Sigmoid colon (tissue), 7 donors: ENCODE measurements at places on chromosomes 4 and X. TPM values are rescaled to one million over a fixed set of nuclear protein-coding genes. Genes with fewer than 3 reads are reported as not detected.

GRCh38 chrX:45472968-45473367 is 272.3 kb upstream of the DIPK2B start:
- no peak for DNase-seq

DNA sequence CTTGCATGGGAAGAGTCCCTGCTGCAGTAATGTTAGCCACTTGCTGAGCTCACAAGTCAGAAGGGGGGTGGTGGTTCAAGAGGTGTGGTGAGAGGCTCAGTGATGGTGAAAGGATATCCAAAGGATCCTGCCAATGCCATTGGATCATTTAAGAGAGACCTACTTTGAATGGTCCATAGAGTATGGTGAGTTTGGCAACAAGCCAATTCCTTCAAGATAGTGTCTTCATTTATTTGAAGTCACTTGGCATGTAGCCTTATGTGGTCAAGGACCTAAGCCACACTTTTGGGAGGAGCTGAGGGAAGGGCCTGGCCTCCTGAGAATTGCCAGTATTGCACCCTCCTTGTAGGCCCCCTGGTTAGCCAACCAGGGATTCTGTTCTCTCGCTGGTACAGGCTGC is 87.9 kb downstream of the TSPAN7 start:
- DNase-seq = no peak

- DNase-seq = peak; percentile 73
Observed at GRCh38 chr4:3074846-3075651, 568 bp downstream of the HTT start.

DNA sequence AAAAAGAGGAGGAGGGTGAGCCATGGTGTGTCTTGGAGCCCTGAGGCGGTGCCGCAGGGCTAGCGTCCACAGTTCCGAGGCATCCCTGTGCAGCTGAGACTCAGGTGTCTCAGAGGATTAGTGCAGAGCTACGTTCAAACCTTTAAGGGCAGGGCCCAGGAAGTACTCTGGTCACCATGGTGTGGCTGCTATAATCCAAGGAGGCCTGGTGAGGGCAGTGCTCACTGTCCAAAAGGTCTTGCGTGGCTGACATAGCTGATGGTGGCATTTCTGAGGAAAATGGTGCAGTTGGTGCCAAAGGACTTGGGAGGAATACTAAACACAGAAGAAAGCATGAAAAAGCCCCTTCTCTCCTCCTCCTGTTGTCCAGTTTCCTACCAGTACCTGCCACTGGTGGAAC is 146.9 kb downstream of the DCHS2 start:
- no peak for DNase-seq

DNA sequence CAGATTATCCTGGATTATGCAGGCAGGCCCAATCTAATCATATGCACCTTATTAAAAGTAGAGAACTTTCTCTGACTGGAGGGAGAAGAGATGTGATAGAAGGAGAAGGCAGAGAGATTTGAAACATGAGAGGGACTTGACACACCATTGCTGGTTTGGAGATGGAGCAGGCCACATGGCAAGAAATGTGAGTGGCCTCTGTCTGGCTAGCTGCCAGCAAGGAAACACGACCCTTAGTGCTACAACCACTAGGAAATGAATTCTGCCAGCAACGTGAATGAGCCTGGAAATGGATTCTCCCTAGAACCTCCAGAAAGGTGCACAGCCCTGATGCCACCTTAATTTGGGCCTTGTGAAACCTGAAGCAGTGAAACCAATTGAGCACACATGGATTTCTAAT is 79.5 kb upstream of the MBNL3 start:
- no peak for DNase-seq

DNA sequence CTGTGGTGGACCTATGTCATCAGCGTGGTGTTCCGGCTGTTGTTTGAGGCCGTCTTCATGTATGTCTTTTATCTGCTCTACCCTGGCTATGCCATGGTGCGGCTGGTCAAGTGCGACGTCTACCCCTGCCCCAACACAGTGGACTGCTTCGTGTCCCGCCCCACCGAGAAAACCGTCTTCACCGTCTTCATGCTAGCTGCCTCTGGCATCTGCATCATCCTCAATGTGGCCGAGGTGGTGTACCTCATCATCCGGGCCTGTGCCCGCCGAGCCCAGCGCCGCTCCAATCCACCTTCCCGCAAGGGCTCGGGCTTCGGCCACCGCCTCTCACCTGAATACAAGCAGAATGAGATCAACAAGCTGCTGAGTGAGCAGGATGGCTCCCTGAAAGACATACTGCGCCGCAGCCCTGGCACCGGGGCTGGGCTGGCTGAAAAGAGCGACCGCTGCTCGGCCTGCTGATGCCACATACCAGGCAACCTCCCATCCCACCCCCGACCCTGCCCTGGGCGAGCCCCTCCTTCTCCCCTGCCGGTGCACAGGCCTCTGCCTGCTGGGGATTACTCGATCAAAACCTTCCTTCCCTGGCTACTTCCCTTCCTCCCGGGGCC is 1.2 kb downstream of the GJB1 start:
- DNase-seq = no peak

DNA sequence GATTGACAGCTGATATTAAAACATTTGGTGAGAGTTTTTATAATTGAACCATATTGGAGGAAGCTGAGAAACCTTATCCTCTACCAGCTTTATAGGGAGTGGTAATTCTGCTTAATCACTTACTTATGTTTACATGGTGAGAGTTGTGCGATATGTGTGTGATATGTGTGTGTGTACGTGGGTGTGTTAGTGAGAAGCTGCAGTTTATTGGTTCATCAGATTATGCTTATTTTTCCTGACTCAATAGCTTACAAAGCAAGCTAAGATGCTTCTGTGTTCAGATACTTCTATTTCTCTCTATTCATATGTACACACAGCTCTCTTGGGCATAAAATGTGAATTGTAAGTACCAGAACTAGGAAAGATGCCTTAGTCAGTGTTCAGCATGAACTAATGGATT is 343.7 kb downstream of the GRIA2 start:
- no peak for DNase-seq

- DNase-seq = no peak
Observed at GRCh38 chrX:53049127-53049517, 533 bp downstream of the GPR173 start.

DNA sequence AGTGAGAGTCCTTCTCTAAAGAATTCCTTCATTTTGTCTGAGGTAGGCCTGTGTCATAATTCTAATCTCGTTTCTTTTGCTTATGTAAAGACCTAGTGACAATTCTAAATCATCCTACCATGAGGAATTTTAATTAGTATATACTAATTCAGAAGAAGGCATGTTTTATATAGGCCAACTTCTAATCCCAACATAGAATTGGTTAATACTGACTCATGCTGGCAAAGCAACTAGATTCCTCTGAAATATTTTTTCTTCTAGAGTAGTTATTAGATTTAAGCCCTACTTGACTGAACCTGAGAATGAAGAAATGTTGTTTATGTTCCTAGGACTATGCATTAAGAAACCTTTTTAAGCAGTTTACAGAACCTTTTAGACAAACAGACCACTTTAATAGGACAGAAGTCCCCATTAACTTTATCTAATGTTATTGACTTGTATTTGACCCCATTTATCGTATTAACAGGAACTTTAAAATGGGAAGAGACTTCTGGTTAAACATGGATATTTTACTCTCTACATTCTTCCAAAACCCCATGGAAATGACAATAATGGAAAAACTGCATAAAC is 56.1 kb upstream of the EIF1AX start:
- no peak for DNase-seq

DNA sequence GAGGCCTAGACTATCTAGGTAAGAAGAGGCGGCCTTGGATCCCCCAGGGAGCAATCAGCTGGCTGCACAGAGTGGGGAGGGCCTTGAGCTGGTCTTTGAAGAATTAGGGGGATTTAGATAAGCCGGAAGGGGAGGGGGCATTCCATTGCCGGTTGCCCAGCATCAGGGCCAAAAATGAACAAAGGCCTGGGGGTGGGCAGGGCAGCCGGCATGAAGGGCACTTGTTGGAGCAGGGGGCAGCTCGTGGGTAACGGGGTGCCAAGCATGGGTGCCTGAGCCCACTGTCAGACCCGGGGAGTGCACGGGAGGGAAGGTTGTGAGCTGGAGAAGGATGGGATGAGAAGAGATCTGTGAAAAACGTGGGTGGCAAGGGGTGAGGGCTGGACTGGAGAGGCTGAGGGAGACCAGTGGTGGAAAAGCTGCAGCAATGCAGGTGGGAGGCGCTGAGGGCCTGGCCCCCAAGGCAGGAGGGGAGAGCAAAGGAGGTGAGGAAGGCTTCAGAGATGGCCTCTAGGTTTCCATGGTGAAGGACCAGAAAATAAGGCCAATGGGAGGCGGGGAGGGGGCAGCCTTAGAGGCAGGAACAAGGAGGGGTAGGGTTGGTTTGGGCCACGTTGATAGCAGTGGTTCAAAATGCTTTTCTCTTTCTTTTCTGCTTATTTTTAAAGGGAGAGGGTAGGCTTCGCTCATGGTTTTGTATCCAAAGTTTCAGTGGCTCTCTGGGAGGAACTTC is 8.6 kb downstream of the KLF3 start:
- DNase-seq = no peak

DNA sequence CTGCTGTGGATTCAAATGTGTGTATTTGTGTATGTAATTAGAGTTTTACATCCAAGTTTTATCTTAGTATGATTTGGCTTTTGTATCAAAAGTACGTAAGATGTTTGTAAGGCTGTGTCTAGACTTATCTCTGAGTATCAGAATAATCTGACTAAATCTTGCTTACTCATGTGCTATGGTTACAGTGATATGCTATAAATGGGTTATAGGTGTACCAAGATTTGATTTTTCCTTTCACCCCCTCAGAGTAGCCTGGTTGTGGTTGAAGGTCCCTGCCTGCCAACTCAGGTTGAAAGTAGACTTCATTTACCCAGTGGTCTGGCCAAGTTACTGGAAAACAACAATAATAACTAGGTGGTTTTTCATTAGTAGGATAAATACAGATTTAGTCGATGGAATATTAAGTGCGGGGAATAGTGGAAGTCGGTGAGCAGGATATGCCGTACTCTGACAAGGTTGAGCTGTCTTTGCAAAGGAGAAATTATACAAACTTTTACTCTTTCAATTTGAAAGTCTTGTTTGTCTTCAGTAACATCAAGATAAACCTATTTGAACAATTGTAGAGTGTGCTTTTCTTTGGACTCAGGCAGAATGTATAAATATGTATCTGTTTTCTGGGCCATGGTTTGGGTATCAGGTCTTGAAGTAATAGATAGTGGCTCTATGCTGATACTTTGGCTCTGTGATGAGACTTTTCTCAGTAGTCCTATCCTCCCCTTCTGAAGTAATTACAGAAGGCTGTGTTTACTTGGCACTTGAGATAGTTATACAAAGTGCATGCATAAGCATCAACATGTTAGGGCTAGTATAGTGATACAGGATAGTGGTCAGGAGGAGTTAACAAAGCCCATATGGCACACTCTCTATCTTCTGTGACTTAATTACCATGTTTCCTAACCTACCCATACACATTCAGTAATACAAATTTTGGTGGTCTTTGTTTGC is 23.7 kb downstream of the BMP2K start:
- no peak for DNase-seq

DNA sequence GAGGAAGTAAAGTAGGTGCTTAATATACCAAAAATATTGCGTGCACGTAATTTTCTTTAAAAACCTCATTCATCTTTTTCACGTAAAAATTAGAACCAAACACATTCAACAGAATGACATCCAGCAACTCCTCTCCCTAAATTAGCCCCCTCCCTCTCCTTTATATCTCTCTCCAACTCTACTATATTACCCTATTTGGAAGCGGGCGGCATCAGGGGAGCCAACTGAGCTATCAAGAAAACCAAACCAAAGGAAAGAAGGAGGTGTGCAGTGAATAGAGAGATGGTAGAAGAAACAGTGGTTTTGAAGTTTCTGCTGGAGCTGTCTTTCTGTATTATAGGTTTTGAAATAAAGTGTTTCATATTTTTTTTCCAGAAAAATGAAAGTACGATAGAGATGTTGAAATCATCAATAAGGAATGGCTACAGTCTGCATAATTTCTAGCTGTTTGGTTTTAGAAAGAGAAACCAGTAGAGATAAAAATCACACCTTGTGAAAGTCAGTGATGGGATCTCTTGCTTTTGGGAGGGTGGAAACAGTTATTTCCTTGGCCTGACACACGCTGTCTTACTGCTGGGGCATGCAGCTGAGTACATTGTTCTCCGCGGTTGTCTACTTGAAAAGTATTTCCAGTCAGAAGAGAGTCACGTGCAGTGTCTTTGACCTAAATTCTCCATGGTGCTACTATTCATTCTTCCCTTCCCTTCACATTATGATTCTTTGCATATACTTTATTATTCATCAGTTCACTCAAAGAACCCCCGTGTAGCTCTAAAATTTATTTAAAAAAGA is 94.1 kb upstream of the WDR17 start:
- DNase-seq = no peak

DNA sequence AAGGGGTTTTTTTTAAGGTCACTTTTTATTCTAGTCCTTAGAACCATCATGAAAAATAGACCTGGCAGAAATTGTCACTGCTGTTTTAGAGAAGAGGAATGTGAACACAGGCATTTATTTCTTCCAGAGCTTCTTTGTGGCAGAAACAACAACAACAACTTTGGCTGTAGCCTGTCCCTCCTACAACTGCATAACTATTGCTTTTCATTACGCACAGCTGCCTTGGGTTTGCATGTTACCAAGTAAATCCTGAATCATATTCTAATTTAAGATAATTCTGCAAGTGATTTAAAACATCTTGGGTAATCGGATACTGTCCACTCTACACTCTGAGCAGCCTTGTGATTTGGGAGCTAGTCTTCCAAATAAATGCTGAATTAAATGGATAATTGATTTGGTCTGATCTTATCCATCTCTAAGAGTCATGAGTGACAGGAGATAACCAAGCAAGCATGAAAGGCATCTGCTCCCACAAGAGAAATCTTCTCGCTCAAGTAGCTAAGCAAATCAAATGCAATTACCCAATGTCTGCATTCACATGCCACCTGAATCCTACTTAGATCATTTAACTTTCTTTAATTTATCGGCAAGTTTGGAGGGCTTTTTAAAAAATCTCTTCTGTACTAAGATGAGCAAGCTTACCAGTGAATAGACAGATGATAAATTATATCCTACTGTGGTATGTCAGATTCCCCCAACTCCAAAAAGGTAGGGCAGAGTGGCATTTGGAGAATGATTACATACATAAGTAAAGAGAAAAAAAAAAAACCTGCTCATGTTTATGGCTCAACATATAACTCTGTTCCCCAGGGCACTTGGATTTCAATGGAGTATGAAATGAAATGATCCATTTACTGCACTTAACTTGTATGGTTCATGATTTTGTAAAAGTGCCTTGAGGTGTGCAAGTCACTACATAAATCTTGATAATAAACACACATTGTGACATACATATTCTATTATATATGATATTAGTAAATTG is 73.6 kb downstream of the EGF start:
- DNase-seq = no peak

- DNase-seq = peak; percentile 62
Observed at GRCh38 chr4:2832309-2832980, 11.2 kb upstream of the ADD1 start.

- no peak for DNase-seq
Observed at GRCh38 chr4:181043486-181043885, 1199.7 kb upstream of the TENM3 start.

GRCh38 chr4:1014291-1015167 is 3.1 kb downstream of the FGFRL1 start:
- DNase-seq = no peak

GRCh38 chrX:24658421-24658820 is 11.3 kb upstream of the PCYT1B start:
- DNase-seq = no peak

The TIMM17B gene
- total RNA-seq = 45.1 TPM

The WNK3 gene
- 1.7 TPM for total RNA-seq

The NOX1 gene
- 0.33 TPM for total RNA-seq

The SLC9A7 gene
- total RNA-seq = 2.9 TPM

The ASB12 gene
- not detected for total RNA-seq

The MSANTD1 gene
- total RNA-seq = 1.2 TPM

The CSAG1 gene
- total RNA-seq = not detected

The S100P gene
- not detected for total RNA-seq

The AVPR2 gene
- 2.2 TPM for total RNA-seq

The SPANXA2 gene
- not detected for total RNA-seq

The NLRP2B gene
- 0.14 TPM for total RNA-seq
